Lung (tissue), 17 donors: ENCODE measurements at places on chromosomes 16 and 17. TPM values are rescaled to one million over a fixed set of nuclear protein-coding genes. Genes with fewer than 3 reads are reported as not detected.

The SYNGR3 gene
- 0.40 TPM for total RNA-seq

The ATP2C2 gene
- 50.0 TPM for total RNA-seq

The C17orf78 gene
- total RNA-seq = not detected

The KIF19 gene
- 12.7 TPM for total RNA-seq

The CCL18 gene
- 41.0 TPM for total RNA-seq

The TOX3 gene
- total RNA-seq = 2.2 TPM

The CACNA1H gene
- total RNA-seq = 10.3 TPM

The SPIRE2 gene
- total RNA-seq = 12.0 TPM

The CACNG4 gene
- 5.4 TPM for total RNA-seq

The SHISA9 gene
- total RNA-seq = 0.11 TPM

The CHST4 gene
- 0.95 TPM for total RNA-seq

The CNGB1 gene
- 0.43 TPM for total RNA-seq

The SPATA32 gene
- not detected for total RNA-seq

- H3K36me3 ChIP-seq = no peaks in the 10 kb centered on the region
- DNase-seq = peak; percentile 70
- H3K4me1 ChIP-seq = peaks cover 5% of the 10 kb centered on the region
- no peak overlapping the region for H3K4me3 ChIP-seq
Observed at GRCh38 chr17:21452377-21453143, 76.4 kb downstream of the KCNJ12 start.

- H3K27me3 ChIP-seq = no peaks in the 10 kb centered on the region
- H3K4me3 ChIP-seq = no peak overlapping the region
- peaks cover 15% of the 10 kb centered on the region for H3K36me3 ChIP-seq
- no peak overlapping the region for H3K27ac ChIP-seq
Observed at GRCh38 chr17:82911822-82912221, 72.0 kb upstream of the ZNF750 start.

DNA sequence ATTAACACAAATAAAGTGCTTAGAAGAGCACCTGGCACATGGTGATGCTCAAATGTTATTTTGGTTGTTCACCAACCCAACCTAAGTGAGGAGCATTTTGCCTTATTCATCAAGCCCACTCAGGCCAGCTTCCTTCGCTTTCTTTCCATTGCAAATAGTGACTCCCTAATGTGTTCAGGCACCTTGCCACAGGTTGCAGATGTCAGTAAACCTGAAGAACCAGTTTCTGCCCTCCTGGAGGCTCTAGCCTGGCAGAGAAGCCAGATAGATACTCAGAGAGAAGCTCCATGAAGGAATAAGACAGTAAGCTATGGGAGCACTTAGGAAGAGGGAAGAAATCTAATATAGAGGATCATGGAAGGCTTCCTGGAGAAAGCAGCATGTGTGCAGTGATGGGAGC is 23.9 kb downstream of the GPR139 start:
- H3K4me3 ChIP-seq = no peak overlapping the region
- no peaks in the 10 kb centered on the region for H3K36me3 ChIP-seq
- no peak for DNase-seq
- H3K4me1 ChIP-seq = no peaks in the 10 kb centered on the region
- H3K27me3 ChIP-seq = no peaks in the 10 kb centered on the region

DNA sequence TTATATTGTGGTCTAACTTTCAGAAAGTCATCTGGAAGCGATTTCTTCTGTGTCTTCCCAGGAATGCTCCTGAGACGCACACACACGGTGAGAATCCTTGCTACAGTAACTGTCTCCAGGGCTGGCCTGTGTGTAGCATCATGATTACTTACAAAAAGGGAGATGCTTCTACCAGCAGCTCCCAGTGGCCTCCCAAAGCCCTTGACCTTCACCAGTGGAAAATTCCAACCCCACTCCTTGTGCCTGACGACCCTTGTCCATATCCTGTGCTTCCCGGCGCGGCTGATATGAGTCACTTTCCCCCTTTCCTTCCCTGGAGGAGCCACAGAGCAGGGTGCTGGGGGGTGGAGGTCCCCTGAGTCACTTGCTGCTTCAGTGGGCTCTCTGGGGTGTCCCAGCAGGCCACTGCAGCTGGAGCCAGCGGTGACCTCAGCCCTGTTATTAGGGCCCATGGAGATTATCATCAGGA is 22.1 kb upstream of the NAT9 start:
- no peaks in the 10 kb centered on the region for H3K4me1 ChIP-seq
- H3K36me3 ChIP-seq = no peaks in the 10 kb centered on the region
- H3K27me3 ChIP-seq = no peaks in the 10 kb centered on the region

DNA sequence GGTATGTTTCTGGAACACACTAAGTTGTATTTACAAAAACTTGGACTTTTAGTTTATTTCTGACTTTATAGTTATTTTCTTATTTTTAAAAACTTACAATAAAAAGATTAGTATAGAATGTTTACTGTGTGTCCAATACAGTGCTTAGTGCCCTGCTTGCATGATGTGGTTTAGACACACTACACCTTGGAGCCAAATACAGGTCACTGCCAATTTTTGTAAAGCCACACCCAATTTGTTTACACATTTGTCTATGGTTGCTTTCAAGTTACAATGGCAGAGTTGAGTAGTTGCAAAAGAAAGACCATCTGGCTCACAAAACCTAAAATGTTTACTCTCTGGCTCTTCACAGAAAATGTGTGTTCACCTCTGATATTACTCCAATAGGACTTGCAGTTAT is 807.1 kb downstream of the KCNJ2 start:
- H3K4me1 ChIP-seq = no peaks in the 10 kb centered on the region
- no peak overlapping the region for H3K4me3 ChIP-seq
- H3K27me3 ChIP-seq = no peaks in the 10 kb centered on the region
- H3K36me3 ChIP-seq = no peaks in the 10 kb centered on the region

GRCh38 chr17:17179371-17179827 is 26.7 kb downstream of the PLD6 start:
- peaks cover 62% of the 10 kb centered on the region for H3K36me3 ChIP-seq
- H3K27ac ChIP-seq = no peak overlapping the region
- no peak overlapping the region for H3K4me3 ChIP-seq
- H3K4me1 ChIP-seq = peaks cover 3% of the 10 kb centered on the region
- H3K27me3 ChIP-seq = no peaks in the 10 kb centered on the region

- H3K4me3 ChIP-seq = no peak overlapping the region
- no peak overlapping the region for H3K27ac ChIP-seq
- H3K36me3 ChIP-seq = no peaks in the 10 kb centered on the region
- DNase-seq = no peak
- H3K27me3 ChIP-seq = no peaks in the 10 kb centered on the region
Observed at GRCh38 chr16:80656711-80657150, 115.9 kb downstream of the DYNLRB2 start.

GRCh38 chr17:78041386-78042179 is 83.1 kb downstream of the TNRC6C start:
- no peak overlapping the region for H3K4me3 ChIP-seq
- peak; percentile 94 for DNase-seq
- peak overlapping the region; percentile 97 for H3K27ac ChIP-seq
- peaks cover 6% of the 10 kb centered on the region for H3K36me3 ChIP-seq
- peaks cover 16% of the 10 kb centered on the region for H3K4me1 ChIP-seq

GRCh38 chr16:48218473-48218872 is 25.6 kb upstream of the LONP2 start:
- H3K27ac ChIP-seq = no peak overlapping the region
- H3K4me1 ChIP-seq = no peaks in the 10 kb centered on the region
- DNase-seq = no peak
- no peak overlapping the region for H3K4me3 ChIP-seq

GRCh38 chr17:20955427-20956323 is 87.1 kb downstream of the USP22 start:
- H3K4me3 ChIP-seq = no peak overlapping the region
- H3K27ac ChIP-seq = no peak overlapping the region
- DNase-seq = peak; percentile 23
- H3K4me1 ChIP-seq = no peaks in the 10 kb centered on the region

DNA sequence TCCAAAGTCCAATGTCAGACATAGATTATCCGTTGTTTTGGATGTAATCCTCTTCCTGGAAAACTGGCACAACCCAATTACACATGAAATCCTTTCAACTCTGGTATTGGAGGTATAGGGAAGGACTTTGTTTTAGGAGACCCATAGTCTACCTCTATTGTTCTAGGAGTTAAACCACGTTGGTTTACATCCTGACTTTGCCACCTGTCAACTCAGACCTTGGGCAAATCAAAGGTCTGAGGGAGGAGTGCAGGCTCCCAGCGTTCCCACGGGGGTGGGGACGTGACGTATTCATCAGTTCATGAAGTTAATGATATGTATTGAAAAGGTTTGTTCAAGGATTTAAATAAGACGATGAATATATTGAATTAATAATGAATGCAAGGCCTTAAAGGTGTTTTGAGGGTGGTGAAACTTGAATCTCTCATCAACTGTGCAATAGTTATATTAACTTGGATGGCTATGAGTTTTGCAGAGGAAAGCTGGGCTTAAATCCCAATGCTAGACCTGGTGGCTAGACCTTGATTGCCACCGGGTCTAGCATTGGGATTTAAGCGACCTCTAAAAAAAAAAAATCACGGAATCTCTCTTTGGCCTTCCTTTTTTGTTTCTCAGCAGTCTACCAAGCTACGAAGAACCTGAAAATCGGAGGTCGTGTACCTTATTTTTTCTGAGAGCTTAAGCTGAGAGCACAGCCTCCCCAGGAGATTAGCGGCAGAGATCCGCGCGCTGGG is 744 bp upstream of the NF1 start:
- DNase-seq = no peak
- H3K27ac ChIP-seq = peak overlapping the region; percentile 90
- H3K36me3 ChIP-seq = no peaks in the 10 kb centered on the region
- H3K4me1 ChIP-seq = peaks cover 14% of the 10 kb centered on the region

- H3K27me3 ChIP-seq = no peaks in the 10 kb centered on the region
- H3K36me3 ChIP-seq = no peaks in the 10 kb centered on the region
- no peak overlapping the region for H3K4me3 ChIP-seq
- no peak for DNase-seq
- peaks cover 10% of the 10 kb centered on the region for H3K4me1 ChIP-seq
- H3K27ac ChIP-seq = no peak overlapping the region
Observed at GRCh38 chr17:49760932-49761558, 2.9 kb downstream of the FAM117A start.

DNA sequence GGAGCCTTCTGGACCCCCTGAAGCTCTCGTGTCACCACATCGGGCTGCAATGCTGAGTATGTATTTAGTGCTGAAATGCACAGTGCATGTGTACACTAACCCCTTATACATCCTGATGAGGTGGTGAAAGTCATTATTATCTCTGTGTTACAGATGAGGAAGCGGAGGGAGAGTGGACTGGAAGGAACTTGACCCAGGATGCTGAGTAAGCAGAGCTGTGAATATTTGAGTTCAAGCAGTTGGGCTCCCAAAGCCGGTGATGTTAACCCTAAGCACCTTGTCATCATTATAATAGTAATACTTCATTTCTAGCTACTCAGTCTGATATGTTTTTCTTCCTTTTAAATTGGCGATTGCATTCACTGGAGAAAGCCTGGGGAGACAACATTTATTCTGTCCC is 25.9 kb upstream of the NKD1 start:
- H3K27me3 ChIP-seq = no peaks in the 10 kb centered on the region
- H3K4me1 ChIP-seq = no peaks in the 10 kb centered on the region
- H3K36me3 ChIP-seq = no peaks in the 10 kb centered on the region
- DNase-seq = no peak
- no peak overlapping the region for H3K4me3 ChIP-seq
- no peak overlapping the region for H3K27ac ChIP-seq

DNA sequence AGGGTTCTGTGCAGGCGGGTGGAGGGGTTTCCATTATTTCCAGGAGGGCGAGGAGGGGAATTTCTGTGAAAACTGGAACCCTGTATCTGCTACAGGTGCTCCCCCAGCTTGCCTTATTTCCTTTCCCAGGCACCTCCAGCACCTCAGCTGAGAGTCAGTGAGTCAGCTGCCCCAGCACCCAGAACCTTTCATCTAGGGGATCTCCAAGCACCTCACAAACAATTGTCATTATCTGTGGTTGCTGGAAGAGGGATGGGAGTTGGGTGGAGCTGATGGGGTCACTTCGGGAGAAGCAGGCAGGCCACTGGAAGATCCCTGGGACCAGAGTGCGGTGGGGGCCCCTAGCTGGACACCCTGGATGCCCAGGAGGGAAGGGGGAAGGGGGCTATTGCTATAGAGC is 10.0 kb upstream of the CLUH start:
- no peaks in the 10 kb centered on the region for H3K36me3 ChIP-seq
- H3K4me3 ChIP-seq = no peak overlapping the region
- no peaks in the 10 kb centered on the region for H3K4me1 ChIP-seq
- H3K27me3 ChIP-seq = no peaks in the 10 kb centered on the region
- no peak overlapping the region for H3K27ac ChIP-seq
- DNase-seq = no peak

GRCh38 chr17:79023886-79024771 is at the start of gene C1QTNF1:
TSS of gene C1QTNF1 (plus strand) at chr17:79024169. CDS start at chr17:79043969, 19,800 bp downstream.
- DNase-seq = peak; percentile 64
- peak within 1 kb of the TSS; percentile 62 for H3K27ac ChIP-seq
- peaks cover 11% of the 10 kb centered on the region for H3K4me1 ChIP-seq

- H3K27ac ChIP-seq = no peak overlapping the region
- H3K36me3 ChIP-seq = no peaks in the 10 kb centered on the region
- no peak overlapping the region for H3K4me3 ChIP-seq
- H3K27me3 ChIP-seq = no peaks in the 10 kb centered on the region
Observed at GRCh38 chr16:74850027-74850426, 75.4 kb upstream of the FA2H start.

- H3K36me3 ChIP-seq = no peaks in the 10 kb centered on the region
- H3K27ac ChIP-seq = no peak overlapping the region
- H3K4me3 ChIP-seq = no peak overlapping the region
- H3K27me3 ChIP-seq = no peaks in the 10 kb centered on the region
- DNase-seq = no peak
Observed at GRCh38 chr17:80591788-80592187, 47.1 kb downstream of the RPTOR start.

- H3K4me1 ChIP-seq = no peaks in the 10 kb centered on the region
- no peaks in the 10 kb centered on the region for H3K36me3 ChIP-seq
- no peak for DNase-seq
- no peak overlapping the region for H3K27ac ChIP-seq
Observed at GRCh38 chr16:78425891-78426510, 326.5 kb downstream of the WWOX start.
